Vagina (tissue), 2 donors: ENCODE measurements at places on chromosomes 4 and X.

DNA sequence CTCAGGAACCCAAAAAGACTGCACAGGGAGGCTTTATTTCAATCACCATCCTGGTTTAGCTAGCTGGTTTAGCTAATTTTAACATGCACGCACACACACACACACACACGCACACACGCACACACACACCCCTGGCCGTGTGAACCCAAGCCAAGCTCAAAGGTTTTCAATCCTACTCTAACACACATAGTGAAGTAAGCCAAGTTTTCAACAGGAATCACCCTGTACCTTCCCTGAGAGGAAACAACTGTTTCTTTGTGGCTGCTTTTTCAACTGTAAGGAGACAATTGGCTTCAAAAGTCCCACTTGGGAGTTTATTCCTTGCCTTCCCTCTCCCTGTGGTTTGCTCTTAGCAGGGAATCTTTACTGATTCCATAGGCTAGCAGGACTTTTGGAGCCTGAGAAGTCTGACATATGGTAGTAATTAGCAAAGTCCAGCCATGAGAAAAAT, 98.9 kb upstream of the BMP3 start:
- no peak for DNase-seq

GRCh38 chrX:38346150-38346549, 6.3 kb upstream of the OTC start:
- DNase-seq: no peak

GRCh38 chrX:107731831-107732502, 43.6 kb downstream of the TSC22D3 start:
- no peak for DNase-seq

DNA sequence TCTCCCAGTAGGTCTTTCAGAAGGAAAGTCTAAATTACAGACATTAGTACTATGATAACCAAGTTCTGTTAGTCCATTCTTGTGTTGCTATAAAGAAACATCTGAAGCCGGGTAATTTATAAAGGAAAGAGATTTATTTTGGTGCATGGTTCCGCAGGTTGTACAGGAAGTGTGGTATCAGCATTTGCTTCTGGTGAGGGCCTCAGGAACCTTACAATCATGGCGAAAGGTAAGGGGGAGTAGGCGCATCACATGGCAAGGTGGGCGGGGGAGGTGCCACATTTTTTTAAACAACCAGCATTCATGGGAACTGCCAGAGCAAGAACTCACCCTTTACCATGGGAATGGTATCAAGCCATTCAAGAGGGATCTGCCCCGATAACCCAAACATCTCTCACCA, 26.2 kb upstream of the USP46 start:
- DNase-seq: no peak

GRCh38 chr4:37219242-37219641, 25.3 kb upstream of the NWD2 start:
- no peak for DNase-seq

GRCh38 chr4:122797405-122798094, 29.1 kb upstream of the FGF2 start:
- DNase-seq: no peak

GRCh38 chrX:31061091-31061490, 10.8 kb downstream of the FTHL17 start:
- DNase-seq: no peak
